IPS DF 19.7 (cell line): ENCODE measurements at places on chromosomes 6 and 20.

- DNase-seq, result no peak
Observed at GRCh38 chr6:2665146-2666070, 85.3 kb downstream of the MYLK4 start.

DNA sequence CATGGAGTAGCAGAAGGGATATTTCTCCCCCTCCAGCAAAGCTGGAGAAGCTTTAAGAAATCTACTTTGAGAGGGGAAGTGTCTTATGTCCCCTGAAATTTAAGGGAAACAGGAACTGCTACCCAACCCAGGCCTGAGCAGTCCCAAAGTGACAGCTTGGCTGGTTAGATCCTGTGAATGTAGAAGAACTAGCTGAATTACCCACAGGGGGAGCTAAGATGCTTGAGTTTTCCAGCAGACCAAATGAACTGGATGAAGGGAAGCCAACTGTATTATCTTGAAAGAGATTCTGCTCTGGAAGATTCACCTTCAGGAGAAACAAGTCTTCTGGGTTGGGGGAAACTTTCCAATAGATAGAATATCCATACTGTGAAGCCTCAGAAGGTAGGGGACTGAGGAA, 303.3 kb upstream of the MMS22L start:
- DNase-seq, result no peak

GRCh38 chr6:15090145-15090579, 155.7 kb upstream of the JARID2 start:
- DNase-seq, result no peak

- DNase-seq, result no peak
Observed at GRCh38 chr6:31122791-31123706, 2.8 kb upstream of the CDSN start.
